Activated naive CD4-positive, alpha-beta T cell treated with anti-CD3 and anti-CD28 coated beads, Interleukin-2, amount 50 U/mL, for 72 hours (primary cell): ENCODE measurements at places on chromosomes 7 and 10. TPM values are rescaled to one million over a fixed set of nuclear protein-coding genes. Genes with fewer than 3 reads are reported as not detected.

DNA sequence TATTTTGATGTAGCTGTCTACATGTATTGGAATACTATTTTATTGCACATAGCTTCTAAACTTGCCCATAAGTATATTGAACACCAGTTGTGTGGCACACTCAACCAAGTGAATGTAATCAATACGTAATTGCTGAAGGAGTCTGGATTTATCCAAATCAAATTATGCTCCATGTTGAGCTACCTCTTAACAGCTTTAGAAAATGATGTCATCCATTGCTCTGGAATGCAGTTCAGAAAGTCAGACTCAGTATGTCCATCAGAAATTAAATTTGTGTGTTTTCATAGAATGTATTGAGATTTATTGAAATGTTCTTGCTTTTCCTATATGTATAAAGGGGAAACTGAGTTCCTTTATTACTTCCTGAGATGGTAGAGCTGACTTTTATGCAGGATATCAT is 25.0 kb upstream of the CCAR1 start:
- no peak for DNase-seq

Gene ITPRID1
- total RNA-seq = not detected

DNA sequence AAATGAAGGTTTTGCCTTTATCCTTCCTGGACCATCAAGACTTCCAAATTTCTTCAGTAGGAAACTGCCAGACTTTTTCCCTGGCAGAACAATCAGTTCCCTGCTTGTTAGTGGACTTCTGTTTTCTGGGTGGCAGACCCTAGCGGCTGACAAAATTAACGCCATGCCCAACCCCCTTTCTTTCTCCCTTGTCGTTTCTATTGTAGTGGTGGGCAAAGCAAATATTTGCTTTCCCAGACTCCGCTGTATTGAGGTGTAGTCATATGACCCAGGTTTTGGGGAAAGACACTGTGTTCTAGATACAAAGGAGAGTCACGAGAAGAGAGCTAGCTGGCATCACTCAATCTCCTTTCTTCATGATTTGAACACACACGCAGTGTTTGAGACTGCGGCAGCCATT is 7.7 kb downstream of the PON2 start:
- DNase-seq = no peak

Gene FAM25G
- not detected for total RNA-seq

DNA sequence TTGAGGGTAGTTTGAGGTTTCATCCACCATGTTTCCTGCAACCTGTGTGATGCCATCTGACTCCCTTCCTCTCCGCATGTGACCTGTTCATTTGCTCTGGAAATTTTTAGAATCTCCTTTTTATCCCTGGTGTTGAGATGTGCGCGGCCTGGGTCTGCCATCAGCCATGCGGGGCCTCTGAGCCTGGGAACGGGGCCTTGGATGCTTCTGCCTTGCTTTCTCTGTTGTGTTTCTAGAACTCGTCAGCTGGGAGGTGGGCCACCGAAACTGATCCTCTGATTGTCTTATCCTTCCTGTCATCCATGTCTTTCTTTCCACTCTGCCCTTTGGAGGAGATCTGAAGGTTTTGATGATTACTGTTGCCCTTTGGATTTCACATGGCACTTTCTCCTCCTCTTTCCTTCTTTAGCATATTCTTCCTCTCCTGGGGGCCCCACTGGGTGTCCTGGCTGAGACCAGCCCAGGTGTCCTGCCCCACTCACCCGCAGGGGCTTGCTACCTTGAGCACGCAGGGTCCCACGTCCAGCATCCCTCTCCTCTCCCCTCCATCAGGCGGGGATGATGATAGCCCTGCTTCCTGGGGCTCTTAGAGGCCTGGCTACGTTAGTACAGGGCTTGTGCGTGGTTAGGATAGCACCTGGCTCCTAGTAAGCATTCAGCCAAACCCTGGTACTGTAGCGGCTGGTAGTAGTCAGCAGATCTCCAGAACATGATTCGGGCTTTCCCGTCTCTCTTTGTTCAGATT is 29.9 kb downstream of the PPP2R2D start:
- no peak for DNase-seq
